Liver (tissue), 10 donors: ENCODE measurements at places on chromosomes 13 and 19. TPM values are rescaled to one million over a fixed set of nuclear protein-coding genes. Genes with fewer than 3 reads are reported as not detected.
A peak's percentile ranks its signal among the peaks of the same experiment; 100 is the strongest.

Gene CYP2A13
- total RNA-seq: not detected

Gene PLK5
- not detected for total RNA-seq

Gene AP2A1
- 58.0 TPM for total RNA-seq

Gene ONECUT3
- not detected for total RNA-seq

Gene MLNR
- total RNA-seq: 0.09 TPM

DNA sequence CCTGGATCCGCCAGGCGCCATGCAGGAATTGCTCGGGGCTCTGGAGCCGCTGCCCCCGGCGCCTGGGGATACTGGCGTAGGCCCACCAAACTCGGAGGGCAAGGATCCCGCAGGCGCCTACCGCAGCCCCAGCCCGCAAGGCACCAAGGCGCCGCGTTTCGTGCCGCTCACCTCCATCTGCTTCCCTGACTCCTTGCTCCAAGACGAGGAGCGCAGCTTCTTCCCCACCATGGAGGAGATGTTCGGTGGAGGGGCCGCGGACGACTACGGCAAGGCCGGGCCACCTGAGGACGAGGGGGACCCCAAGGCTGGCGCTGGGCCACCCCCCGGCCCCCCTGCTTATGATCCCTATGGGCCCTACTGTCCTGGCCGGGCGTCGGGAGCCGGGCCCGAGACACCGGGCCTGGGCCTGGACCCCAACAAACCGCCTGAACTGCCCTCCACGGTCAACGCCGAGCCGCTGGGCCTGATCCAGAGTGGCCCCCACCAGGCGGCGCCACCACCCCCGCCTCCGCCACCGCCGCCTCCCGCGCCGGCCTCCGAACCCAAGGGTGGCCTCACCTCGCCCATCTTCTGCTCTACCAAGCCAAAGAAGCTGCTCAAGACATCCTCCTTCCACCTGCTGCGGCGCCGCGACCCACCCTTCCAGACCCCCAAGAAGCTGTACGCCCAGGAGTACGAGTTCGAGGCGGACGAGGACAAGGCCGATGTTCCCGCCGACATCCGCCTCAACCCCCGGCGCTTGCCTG is 6.1 kb downstream of the PRR12 start:
- no peak overlapping the region for H3K4me3 ChIP-seq
- H3K36me3 ChIP-seq: peaks cover 15% of the 10 kb centered on the region
- H3K27me3 ChIP-seq: no peaks in the 10 kb centered on the region
- no peak overlapping the region for H3K27ac ChIP-seq
- DNase-seq: no peak

- DNase-seq: no peak
- peak overlapping the region; percentile 2 for H3K27ac ChIP-seq
- H3K4me3 ChIP-seq: no peak overlapping the region
- H3K27me3 ChIP-seq: no peaks in the 10 kb centered on the region
Measured at GRCh38 chr19:37936886-37937285, 29.9 kb downstream of the SIPA1L3 start.

- no peaks in the 10 kb centered on the region for H3K27me3 ChIP-seq
- H3K27ac ChIP-seq: no peak overlapping the region
- H3K4me3 ChIP-seq: no peak overlapping the region
- peaks cover 13% of the 10 kb centered on the region for H3K4me1 ChIP-seq
Measured at GRCh38 chr19:7529610-7530490, 5.7 kb upstream of the PNPLA6 start.

DNA sequence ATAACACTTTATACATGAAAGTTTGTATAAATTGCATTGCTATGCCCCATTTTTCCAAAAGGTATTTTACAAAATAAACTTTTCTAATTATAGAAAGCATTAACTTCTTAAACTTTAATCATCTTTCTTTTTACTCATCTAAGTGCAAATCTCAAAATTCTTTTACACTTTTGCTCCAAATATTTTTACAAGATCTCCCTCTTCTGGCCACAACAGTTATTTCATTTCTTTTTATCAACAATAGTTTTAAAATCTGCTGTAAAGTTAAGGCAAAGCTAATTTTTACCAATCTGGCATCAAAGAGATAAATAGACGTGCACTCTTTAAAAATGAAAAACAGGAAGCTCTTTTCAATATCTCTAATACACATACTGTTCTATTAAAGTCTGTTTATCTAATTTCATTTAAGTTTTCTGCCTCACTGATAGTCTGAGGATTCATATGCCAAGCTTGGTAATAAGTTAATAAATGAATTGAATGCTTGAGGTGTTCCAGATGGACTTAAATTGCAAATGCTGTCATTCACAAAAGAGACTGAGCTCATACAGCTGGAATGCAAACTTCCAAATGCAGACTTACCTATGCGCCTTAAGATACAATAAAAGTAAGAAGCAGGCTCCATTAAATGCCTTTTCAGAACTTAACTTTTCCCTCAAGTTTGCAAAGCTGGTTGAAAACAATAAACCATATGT is 583.0 kb upstream of the ATXN8OS start:
- H3K27me3 ChIP-seq: no peaks in the 10 kb centered on the region
- no peak overlapping the region for H3K27ac ChIP-seq
- H3K4me3 ChIP-seq: no peak overlapping the region
- DNase-seq: no peak
- no peaks in the 10 kb centered on the region for H3K36me3 ChIP-seq

GRCh38 chr13:22883262-22883840 is 297.4 kb upstream of the SGCG start:
- no peaks in the 10 kb centered on the region for H3K36me3 ChIP-seq
- no peaks in the 10 kb centered on the region for H3K27me3 ChIP-seq
- H3K4me1 ChIP-seq: no peaks in the 10 kb centered on the region
- no peak overlapping the region for H3K27ac ChIP-seq

GRCh38 chr13:85528491-85529217 is 270.6 kb downstream of the SLITRK6 start:
- H3K36me3 ChIP-seq: no peaks in the 10 kb centered on the region
- H3K27me3 ChIP-seq: peaks cover 2% of the 10 kb centered on the region
- no peak for DNase-seq
- no peak overlapping the region for H3K27ac ChIP-seq
- H3K4me1 ChIP-seq: no peaks in the 10 kb centered on the region
- no peak overlapping the region for H3K4me3 ChIP-seq

- no peaks in the 10 kb centered on the region for H3K36me3 ChIP-seq
- H3K4me3 ChIP-seq: no peak overlapping the region
- no peaks in the 10 kb centered on the region for H3K27me3 ChIP-seq
- H3K27ac ChIP-seq: no peak overlapping the region
Measured at GRCh38 chr19:48578891-48579290, 26.9 kb downstream of the SULT2B1 start.

GRCh38 chr19:37983916-37984315 is 76.9 kb downstream of the SIPA1L3 start:
- no peak overlapping the region for H3K27ac ChIP-seq
- no peaks in the 10 kb centered on the region for H3K36me3 ChIP-seq
- no peaks in the 10 kb centered on the region for H3K27me3 ChIP-seq
- no peaks in the 10 kb centered on the region for H3K4me1 ChIP-seq
- H3K4me3 ChIP-seq: no peak overlapping the region

DNA sequence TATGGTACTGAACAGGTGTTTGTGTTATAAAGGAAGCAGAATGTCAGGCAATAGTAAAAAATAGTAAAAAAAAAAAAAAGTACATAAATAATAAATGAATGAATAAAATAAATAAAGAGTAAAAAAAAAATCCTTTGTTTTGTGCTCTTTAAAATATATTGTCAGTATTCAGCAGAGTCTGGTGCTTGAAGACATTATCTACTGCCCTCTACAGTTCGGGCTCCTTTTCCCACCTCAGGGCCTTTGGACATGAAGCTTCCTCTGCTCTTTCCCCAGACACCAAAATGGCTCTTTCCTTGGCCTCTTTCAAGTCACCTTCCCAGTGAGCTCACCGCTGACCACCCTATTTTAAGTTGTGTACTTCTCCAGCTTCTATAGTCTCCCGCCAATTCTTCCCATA is 137.5 kb downstream of the TNFRSF19 start:
- H3K27ac ChIP-seq: no peak overlapping the region
- no peaks in the 10 kb centered on the region for H3K36me3 ChIP-seq
- H3K27me3 ChIP-seq: no peaks in the 10 kb centered on the region
- no peaks in the 10 kb centered on the region for H3K4me1 ChIP-seq
- no peak overlapping the region for H3K4me3 ChIP-seq
- DNase-seq: no peak

DNA sequence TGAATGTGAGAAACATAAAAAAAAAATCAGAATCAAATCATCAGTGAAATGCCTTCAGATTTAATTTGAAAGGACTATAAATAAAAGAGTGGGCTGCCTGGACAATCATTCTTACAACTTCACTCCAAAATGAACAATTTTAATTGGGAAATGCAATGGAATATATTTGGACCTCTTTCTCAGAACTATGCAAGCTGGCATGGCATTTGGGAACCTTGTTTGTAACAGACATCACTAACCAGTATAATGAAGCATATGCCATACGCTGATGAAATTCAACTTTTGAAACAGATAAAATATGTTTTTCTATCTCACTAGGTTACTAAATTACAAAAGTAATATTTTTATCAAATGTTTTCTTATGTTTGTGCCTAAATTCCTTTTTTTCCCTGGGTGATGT is 64.2 kb upstream of the FAM216B start:
- no peaks in the 10 kb centered on the region for H3K4me1 ChIP-seq
- H3K4me3 ChIP-seq: no peak overlapping the region
- no peaks in the 10 kb centered on the region for H3K27me3 ChIP-seq
- no peaks in the 10 kb centered on the region for H3K36me3 ChIP-seq

- no peak overlapping the region for H3K27ac ChIP-seq
- DNase-seq: no peak
Measured at GRCh38 chr19:56718231-56718630, 46.7 kb upstream of the ZNF835 start.

- H3K4me1 ChIP-seq: peaks cover 13% of the 10 kb centered on the region
- no peaks in the 10 kb centered on the region for H3K36me3 ChIP-seq
- DNase-seq: no peak
- H3K27ac ChIP-seq: peak overlapping the region; percentile 70
- no peak overlapping the region for H3K4me3 ChIP-seq
Measured at GRCh38 chr13:44273991-44274770, 99.4 kb upstream of the SERP2 start.

DNA sequence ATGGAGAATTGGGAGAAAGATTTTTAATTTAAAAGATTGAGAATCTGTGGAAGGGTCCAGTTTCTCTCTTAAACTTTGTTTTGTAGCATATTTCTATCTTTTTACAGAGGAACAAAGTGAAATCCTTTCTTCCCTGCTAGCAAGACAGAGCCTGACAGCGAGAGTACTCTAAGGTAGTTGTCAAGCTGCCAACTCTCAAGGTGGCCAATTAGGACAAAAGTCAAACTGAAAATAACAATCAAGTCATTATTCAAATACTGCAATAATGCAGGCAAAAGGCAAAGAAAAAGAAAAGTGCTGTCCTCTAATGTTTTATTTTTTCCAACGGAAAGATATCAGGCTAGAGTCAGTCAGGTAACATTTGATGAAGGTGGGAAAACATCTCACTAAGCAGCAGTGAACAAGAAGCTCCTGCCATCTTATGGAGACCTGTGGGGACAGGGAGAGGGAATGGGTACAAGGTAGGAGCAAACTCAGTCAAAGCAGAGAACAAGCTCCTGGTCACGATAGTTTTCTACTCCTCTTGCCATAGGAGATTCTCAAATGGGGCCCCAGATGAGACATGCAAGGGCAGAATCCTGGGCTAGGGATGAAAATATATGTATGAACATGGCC is 801.9 kb upstream of the SLITRK1 start:
- no peaks in the 10 kb centered on the region for H3K4me1 ChIP-seq
- no peaks in the 10 kb centered on the region for H3K27me3 ChIP-seq
- no peak overlapping the region for H3K27ac ChIP-seq
- no peaks in the 10 kb centered on the region for H3K36me3 ChIP-seq
- no peak for DNase-seq
